ENCODE measurements at places on chromosomes 2 and 18.

DNA sequence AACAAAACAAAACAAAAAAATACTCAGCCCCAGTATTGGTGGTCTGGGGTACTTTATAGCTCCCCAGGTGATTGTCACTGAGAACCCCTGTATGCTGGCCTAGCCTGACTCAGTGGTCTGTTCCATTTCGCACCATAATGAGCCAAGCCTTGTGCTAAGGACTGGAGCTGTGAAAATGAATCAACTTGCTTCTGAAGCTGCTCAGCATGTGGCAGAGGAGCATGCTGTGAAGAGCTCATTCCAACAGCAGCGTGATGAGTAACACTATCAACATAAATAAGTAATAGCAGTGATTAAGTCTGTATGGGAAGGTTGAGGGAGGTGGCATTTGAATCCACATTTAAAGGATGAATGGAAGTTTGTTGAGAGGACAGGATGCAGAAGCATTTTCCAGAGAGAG, 67.2 kb upstream of the ATL2 start:
- no peak for DNase-seq

GRCh38 chr2:70173520-70173919, 17.3 kb downstream of the C2orf42 start:
- DNase-seq: no peak

DNA sequence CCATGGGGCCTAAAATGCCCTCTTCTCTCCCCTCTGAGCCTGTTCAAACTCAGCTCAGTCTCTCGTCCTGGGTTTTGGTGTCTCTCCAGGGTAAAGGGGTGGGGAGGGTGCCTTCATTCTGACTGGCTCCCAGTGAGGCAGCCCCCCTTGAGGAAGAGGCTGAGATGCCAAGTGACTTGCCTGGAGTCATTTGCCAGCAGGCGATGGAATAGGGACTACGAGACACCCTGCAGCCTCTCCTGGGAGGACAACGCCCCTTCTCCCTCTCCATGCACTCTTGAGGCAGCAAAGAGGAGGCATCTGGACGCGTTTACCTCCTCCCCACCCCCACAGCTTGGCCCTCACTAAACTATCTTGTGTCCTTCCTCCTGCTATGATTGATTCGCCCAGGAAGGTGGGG, 760 bp upstream of the STON1 start:
- DNase-seq: no peak

- DNase-seq: no peak
Measured at GRCh38 chr2:119879502-119879901, 119.8 kb downstream of the PTPN4 start.

DNA sequence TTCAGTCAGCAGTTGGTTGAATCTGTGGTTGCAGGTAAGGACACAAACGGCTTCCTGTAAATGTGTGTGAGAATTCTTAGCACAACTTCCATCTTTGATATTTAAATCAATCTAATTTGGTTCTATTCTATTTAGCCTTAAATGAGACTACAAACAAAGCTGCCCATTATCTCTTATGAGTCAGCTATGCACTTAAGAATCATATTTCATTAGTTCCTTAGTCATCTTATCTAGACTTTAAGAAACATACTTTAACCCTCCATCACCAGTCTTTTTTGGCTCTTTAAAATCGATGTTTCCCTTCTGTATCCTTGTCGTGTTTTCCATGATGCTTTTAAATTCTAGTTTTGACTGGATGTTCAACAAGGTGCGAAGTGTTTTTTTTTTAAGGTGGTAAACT, 114.4 kb upstream of the TMEM200C start:
- DNase-seq: no peak

- no peak for DNase-seq
Measured at GRCh38 chr2:174088706-174089460, 123.7 kb upstream of the SP3 start.

DNA sequence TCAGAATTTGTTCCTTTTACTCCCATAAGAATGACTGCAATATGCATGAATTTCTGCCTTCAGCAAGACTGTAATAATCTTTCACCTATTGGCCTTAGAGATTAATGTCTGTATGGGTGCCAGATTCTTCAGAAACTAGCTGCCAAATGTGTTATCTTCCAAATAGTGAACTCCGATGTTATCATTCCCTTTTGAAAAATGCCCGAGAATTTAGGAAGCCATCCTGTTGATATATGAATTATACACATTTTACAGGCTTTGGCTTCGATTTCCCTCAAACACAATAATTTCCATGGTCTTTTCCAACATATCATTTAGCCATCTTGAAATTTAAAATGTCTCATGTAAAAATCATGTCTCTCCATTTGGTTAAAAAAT, 101.5 kb downstream of the ZNF521 start:
- DNase-seq: no peak

DNA sequence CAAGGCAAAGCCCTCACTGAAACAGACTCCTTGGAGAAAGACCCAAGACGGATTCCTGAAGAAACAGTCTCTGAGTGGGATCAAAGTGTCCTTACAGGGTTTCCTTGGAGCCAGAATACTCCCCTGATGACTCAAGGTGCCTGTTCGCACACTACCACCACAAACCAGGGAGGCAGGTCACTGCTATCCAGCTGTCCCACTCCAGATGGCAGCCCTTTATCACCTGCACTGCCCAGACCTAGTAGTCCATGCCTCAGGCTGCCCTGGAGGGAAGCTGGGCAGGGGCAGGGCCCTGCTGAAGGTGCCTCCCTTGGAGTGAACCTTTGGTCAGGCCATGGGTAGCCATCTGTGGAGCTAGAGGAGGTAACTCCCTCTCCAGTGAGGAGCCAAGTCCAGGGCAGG, 34.1 kb downstream of the TRABD2A start:
- no peak for DNase-seq

GRCh38 chr2:106096299-106097037, 97.6 kb downstream of the UXS1 start:
- DNase-seq: no peak

DNA sequence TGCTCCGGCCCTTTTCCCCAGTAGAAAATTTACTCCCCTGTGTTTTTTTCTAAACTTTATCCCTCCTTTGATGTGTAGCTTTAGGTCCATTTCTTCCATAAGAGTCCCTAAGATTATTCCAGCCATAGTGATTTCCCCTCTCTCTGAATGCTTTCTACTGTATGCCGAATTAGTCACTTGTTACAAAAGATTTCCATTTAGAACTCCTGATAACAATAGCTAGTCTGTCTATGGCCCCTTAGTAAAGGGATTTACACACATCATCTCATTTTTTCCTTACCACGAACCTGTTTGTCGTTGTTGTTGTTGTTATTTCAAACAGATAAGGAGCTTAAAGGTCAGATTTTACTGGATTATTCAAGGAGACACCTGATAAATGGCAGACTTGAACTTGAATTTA, 256.1 kb downstream of the PAX3 start:
- no peak for DNase-seq

GRCh38 chr2:237694415-237695194, 67.2 kb downstream of the LRRFIP1 start:
- no peak for DNase-seq

DNA sequence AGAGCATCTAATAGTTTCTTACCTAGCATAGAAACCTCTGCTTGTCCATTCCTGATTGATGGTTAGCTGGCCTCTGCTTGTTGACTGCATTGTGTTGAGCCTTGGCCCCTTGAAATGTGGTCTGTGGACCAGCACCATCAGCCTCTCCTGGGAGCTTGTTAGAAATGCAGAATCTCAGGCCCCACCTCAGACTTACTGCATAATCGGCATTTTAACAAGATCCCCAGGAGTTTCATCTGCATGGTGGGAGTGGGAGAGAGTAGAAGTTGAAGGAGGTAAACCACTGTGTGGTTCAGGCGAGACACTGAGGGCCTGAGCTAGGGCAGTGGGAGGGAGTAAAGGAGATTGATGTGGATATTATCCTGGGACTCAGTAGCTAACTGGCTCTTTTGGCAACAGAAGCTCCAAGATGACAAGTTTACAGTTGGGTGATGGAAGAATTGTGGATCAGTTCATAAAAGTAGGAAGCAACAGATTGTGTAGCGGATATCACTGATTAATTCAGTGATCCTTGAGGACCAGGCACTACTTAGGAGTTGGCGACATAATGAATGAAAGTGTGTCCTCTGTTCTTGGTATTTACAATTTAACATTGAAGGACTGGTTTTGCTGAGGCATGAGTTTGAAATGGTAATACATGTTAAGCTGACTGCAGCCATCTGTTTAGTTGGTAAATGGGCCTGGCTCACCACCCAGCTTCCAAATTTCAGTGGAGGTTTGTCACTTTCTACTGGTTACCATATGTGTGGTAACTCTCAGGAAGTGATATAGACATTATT, 20.9 kb downstream of the PHLPP1 start:
- DNase-seq: no peak

- no peak for DNase-seq
Measured at GRCh38 chr2:192373754-192374153, 179.0 kb upstream of the TMEFF2 start.

- DNase-seq: no peak
Measured at GRCh38 chr2:1795261-1796231, 51.2 kb upstream of the PXDN start.

DNA sequence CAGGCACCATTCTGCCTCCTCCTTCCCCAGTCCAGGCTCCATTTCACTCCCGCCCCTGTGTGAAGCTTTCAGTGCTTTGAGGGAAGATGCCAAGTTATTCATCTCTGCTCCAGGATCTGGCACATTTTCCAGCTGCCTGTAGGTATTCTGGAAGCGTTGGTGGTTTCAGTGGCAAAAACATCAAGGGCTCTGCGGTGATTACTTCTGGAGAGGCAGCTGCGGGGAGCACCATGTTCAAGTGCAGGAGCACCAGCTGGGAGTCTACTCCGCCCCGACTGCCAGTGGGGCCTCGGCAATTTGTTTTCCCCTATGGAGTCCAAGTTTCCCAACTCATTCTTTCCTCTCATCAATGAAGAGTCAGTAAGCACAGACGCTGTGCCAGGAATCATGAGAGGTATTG, 211.7 kb downstream of the CLIP4 start:
- DNase-seq: no peak

- DNase-seq: no peak
Measured at GRCh38 chr2:98050070-98050469, 36.9 kb upstream of the VWA3B start.

- no peak for DNase-seq
Measured at GRCh38 chr2:8539743-8540551, 141.9 kb upstream of the ID2 start.

- DNase-seq: no peak
Measured at GRCh38 chr2:10196948-10197696, 74.6 kb downstream of the RRM2 start.

DNA sequence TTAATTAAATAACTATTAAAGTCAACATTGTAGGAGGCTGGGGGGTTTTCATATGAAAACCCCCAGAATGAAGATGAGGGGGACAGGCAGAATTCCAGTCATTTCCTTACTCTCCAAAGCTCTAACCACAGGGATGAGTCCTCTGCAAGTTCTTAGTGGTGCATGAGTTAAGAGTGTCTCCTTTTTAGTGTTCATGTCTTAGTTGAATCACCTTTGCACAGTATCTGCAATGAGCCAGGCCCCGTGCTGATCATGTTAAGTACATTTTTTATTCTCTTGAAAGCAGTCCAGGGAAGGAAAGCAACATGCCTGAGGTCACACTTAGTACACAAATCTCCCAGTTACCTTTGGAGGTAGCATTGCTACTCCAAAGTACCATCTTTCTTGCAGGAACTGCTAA, 25.7 kb upstream of the MSGN1 start:
- no peak for DNase-seq

DNA sequence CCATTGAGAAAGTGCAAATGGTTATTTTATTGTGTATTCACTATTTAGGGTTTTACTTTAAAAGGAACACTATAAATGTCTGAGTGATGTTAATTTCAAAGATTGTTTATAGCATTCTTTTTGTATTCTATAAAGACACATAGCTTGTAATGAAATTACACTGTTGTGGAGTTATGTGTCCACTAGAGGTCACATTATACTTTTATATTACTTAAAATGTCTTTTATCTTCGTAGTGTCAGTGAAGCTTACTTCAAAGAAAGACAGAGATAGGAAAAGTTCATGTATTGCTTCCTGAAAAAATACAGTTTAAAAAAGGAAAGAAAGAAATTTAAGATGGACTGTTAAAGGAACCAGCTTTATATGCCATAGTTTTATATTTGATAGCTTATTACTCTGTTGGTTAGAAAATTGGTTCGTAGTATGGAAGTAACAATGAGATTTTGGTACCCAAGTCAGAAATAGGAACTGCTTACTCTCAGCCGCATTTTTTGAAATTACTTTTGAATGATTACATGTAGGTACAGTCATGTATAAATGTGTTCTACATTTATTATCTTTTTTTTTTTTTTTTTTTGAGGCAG, 20.5 kb downstream of the APLF start:
- no peak for DNase-seq

DNA sequence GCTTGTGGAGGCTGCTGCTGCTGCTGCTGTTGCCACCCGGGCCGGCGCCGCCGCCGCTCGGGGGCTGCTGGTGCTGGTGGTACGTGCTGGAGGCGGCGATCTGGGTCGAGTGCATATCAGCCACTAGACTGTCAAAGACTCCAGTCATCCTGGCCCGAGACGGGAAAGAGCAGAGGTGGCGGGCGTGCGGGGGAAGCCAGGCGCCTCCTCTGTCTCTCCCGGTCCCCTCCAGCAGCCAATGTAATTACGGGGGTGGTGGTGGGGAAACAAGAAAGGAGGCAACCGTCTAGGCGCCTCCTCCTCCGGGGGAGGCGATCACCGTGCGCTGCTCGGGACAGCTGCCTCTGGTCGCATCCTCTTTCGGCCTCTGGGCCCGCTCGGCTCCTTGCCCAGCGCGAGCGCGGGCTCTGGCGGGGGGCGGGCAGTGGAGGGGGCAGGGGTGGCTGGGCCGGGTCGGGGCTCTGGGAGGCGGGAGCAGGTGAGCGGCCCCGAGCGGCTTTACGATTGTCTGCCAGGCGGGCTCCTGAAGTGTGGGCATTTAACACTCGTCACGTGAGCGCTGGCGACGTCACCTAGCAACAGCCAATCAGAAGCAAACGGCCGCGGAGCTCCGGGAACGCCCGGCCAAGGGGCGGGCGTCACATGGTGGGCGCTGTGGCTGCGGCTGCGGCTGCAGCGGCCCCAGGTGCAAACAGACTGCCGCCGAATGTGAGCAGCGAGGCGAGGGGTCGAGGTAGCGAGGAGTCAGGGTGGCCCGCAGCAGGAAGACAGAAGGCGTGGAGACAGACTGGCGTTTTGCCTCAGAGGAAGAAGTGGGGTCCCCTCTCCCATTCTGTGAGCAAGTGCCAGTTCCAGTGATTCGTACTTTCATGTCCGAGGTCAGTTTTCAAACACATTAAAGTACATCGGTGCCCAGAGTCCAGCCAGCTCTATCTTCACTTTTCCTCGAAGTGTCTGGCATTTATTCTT, at the start of gene DLX2:
DLX2 (minus strand) TSS at position 510 of the 969 bp plus-strand sequence; CDS start at position 148, 362 bp downstream.
- peak; percentile 58 for DNase-seq

- DNase-seq: no peak
Measured at GRCh38 chr18:68498185-68498584, 216.7 kb downstream of the TMX3 start.

DNA sequence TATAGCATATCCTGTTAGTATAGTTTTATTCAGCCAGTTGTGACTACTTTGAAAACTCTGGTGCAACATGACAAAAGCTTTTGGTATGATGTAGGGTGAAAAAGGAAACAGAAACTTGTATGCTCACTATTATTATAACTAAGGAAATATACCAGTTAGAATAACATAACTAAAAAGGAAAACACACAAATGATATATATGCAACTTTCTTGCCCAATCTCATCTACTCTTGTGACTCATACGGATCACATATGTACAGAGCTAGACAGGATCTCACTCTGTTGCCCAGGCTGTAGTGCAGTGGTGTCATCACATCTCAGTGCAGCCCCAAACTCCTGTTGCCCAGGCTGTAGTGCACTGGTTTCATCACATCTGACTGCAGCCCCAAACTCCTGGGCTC, 12.4 kb upstream of the TLK1 start:
- no peak for DNase-seq

- no peak for DNase-seq
Measured at GRCh38 chr2:9736021-9736420, 105.2 kb upstream of the YWHAQ start.
